ENCODE measurements at places on chromosomes 16 and 17. TPM values are rescaled to one million over a fixed set of nuclear protein-coding genes. Genes with fewer than 3 reads are reported as not detected.

SERPINF2 gene
- polyA plus RNA-seq: 2.5 TPM

FOXF1 gene
- polyA plus RNA-seq: not detected

CPHXL2 gene
- not detected for polyA plus RNA-seq

LPO gene
- 0.04 TPM for polyA plus RNA-seq

KRT33B gene
- polyA plus RNA-seq: not detected

GRCh38 chr16:29811170-29811895 lies 660 bp upstream of the PRRT2 start:
- peaks cover 73% of the 10 kb centered on the region for H3K4me1 ChIP-seq
- peak; percentile 93 for DNase-seq
- peak overlapping the region; percentile 73 for H3K4me3 ChIP-seq

GRCh38 chr17:71067669-71068407 lies 898.5 kb downstream of the KCNJ2 start:
- H3K4me3 ChIP-seq: no peak overlapping the region
- H3K36me3 ChIP-seq: no peaks in the 10 kb centered on the region
- H3K27me3 ChIP-seq: no peaks in the 10 kb centered on the region
- H3K27ac ChIP-seq: no peak overlapping the region
- no peaks in the 10 kb centered on the region for H3K4me1 ChIP-seq
- DNase-seq: no peak

DNA sequence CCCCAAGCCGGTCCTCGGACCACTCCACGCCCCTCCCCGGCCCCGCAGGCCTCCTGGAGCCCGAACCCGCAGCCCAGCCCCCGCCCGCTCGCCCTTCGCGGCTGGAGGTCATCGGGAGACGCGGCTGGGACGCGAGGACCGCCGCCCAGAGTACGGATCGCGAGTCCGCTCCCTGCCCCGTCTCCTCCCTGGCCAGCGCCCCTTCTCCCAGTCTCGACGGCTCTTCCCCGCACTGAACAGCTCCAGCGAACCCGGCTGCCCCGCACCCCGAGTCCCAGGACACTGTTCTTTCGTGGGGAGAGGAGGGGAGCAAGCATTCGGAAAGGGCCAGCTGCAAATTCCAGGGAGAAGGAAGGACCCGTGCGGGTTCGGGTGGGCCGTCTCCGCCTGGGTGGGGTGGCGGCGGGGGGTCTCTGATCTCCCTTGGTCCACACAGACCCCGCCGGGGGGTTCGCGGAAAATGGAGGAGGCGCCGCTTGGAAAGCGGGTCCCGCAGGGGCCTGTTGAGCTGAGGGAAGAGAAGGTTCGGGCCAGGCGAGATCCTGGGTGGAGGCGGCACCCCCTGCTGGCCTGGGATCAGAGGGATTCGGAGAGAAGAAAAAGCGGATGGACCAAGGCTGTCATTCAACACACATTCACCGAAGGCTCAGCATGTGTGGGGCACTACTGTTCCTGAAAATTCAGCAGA lies 632 bp upstream of the RTN4RL1 start:
- H3K4me1 ChIP-seq: peaks cover 52% of the 10 kb centered on the region
- H3K27me3 ChIP-seq: peaks cover 78% of the 10 kb centered on the region
- no peak overlapping the region for H3K27ac ChIP-seq
- H3K36me3 ChIP-seq: no peaks in the 10 kb centered on the region
- peak; percentile 43 for DNase-seq

DNA sequence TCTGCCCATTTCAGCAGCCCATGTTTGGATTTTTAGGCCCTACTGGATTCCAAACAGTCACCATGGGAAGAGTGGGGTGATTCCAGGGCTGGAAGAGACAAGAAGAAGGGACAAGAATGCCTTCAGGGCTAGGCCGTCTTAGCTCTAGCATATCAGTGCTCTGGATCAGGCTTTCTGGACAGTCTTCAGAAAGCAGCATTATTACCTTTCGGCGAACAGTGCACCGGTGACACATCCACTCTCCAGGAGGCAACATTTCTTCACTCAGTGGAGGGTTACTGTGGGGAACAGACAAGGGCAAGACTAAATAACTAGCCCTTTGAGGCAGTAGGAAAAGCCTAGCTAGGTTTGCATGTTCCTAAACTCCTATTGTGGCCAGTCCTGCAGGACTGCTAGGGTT lies 23.9 kb upstream of the DHRS13 start:
- H3K36me3 ChIP-seq: peaks cover 25% of the 10 kb centered on the region
- no peaks in the 10 kb centered on the region for H3K27me3 ChIP-seq
- peaks cover 38% of the 10 kb centered on the region for H3K4me1 ChIP-seq
- H3K27ac ChIP-seq: peak overlapping the region; percentile 84
- no peak for DNase-seq

- no peaks in the 10 kb centered on the region for H3K36me3 ChIP-seq
- H3K4me1 ChIP-seq: peaks cover 3% of the 10 kb centered on the region
- no peak for DNase-seq
- H3K4me3 ChIP-seq: no peak overlapping the region
- H3K27ac ChIP-seq: no peak overlapping the region
Measured at GRCh38 chr17:82843904-82844680, 4.3 kb upstream of the ZNF750 start.

DNA sequence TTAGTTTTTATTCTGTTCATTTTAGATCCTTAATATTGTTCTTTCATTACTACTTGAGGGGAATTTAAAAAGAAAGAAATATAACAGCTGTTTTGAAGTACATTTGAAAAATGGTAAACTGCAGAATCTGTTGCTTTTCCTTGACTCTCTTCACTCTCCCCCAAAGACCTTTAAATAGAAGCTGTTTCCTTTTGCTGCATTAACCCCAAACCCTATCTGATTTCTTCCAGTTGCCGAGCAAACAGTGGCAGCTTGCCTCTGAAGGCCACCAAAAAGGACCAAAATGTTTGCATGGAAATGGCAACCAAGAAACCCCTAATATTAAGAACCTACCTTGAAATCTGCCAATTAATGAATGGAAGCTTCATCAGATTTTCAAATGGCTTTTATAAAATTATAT lies 37.1 kb downstream of the PRKCA start:
- no peak for DNase-seq
- no peaks in the 10 kb centered on the region for H3K27me3 ChIP-seq
- H3K4me3 ChIP-seq: no peak overlapping the region
- H3K4me1 ChIP-seq: no peaks in the 10 kb centered on the region

DNA sequence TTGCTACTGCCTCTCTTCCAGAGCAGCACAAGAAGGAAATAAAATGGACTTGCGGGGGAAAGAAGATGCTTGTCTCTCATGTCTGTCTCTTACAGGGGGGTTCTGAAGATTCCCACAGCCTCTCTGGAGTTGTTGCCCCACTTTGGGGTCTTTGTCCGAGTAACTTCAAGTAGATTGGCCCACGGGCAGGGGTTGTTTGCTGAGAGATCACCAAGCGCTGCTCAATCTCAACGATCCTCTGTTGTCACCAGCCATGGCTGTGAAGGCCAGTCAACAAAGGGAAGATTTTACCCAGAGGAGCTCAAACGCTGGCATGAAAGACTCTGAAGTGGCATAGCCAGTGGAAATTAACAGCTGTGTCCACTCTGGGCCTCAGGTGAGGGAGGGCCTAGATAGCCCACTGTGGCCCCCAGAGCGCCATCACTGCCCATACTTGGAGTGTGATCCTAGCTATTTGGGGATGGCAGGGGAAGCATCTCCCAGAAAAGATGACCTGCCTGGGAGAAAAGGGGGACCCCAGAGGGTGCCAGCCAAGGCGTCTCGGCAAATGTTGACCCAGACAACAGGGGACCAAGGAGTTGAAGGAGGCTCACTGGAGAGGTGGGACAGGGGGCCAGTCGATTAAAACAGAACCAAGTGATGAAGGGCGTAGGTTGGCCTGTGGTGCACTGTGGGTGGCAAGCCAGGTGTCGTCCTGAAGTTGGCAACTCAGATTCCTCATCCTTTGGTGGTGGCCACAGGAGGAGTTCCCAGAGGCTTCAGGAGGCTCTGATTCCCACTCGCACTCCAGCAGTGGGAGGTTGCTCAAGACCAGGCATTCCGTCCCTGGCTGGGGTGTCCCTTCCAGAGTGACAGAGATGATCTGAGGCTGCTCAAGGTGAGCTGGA lies 28.0 kb downstream of the SLC13A5 start:
- H3K27me3 ChIP-seq: no peaks in the 10 kb centered on the region
- no peak overlapping the region for H3K4me3 ChIP-seq
- DNase-seq: no peak
- H3K36me3 ChIP-seq: no peaks in the 10 kb centered on the region

GRCh38 chr16:30112197-30113030 lies 923 bp downstream of the GDPD3 start:
- H3K4me3 ChIP-seq: no peak overlapping the region
- H3K4me1 ChIP-seq: no peaks in the 10 kb centered on the region
- H3K27me3 ChIP-seq: no peaks in the 10 kb centered on the region
- no peak overlapping the region for H3K27ac ChIP-seq
- H3K36me3 ChIP-seq: peaks cover 64% of the 10 kb centered on the region

GRCh38 chr16:13921328-13921727 lies 1.4 kb downstream of the ERCC4 start:
- H3K36me3 ChIP-seq: peaks cover 27% of the 10 kb centered on the region
- H3K4me1 ChIP-seq: peaks cover 18% of the 10 kb centered on the region
- H3K27ac ChIP-seq: no peak overlapping the region
- H3K27me3 ChIP-seq: peaks cover 2% of the 10 kb centered on the region

- peak overlapping the region; percentile 62 for H3K27ac ChIP-seq
- H3K4me1 ChIP-seq: peaks cover 92% of the 10 kb centered on the region
Measured at GRCh38 chr16:79093554-79093967, 507.0 kb downstream of the MAF start.

GRCh38 chr16:2058872-2059271 lies 11.1 kb downstream of the TSC2 start:
- H3K27me3 ChIP-seq: no peaks in the 10 kb centered on the region
- no peak overlapping the region for H3K27ac ChIP-seq
- H3K4me1 ChIP-seq: no peaks in the 10 kb centered on the region
- DNase-seq: no peak
- no peak overlapping the region for H3K4me3 ChIP-seq

GRCh38 chr16:27723711-27724481 lies 174.0 kb downstream of the KATNIP start:
- peaks cover 64% of the 10 kb centered on the region for H3K36me3 ChIP-seq
- H3K4me1 ChIP-seq: peaks cover 3% of the 10 kb centered on the region
- H3K27me3 ChIP-seq: no peaks in the 10 kb centered on the region
- H3K4me3 ChIP-seq: no peak overlapping the region

DNA sequence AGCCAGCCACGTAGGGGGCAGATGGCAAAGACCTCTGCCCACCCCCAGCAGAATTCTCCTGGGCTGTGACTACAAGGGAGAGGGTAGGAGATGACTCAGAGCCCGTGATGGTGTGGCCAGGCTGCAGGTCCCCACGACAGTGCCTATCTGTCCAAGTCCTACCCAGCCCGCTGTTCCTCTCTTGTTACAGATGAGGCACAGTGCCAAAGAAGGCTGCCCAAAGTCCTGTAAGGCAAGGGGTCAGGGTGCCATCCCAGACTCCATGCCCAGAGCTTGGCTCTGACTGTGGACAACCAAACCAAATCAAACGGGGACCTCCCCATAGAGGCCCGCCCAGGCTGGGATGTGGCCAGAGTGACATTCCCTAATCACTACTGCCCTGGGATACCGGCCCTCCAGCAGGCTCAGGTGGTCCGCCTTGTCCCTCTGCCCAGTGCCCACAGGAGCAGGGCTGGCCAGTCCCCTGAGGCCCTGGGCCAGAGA lies 12.6 kb upstream of the BCAR1 start:
- no peak overlapping the region for H3K27ac ChIP-seq
- peaks cover 88% of the 10 kb centered on the region for H3K27me3 ChIP-seq
- DNase-seq: no peak
- H3K4me1 ChIP-seq: peaks cover 5% of the 10 kb centered on the region
- no peaks in the 10 kb centered on the region for H3K36me3 ChIP-seq

DNA sequence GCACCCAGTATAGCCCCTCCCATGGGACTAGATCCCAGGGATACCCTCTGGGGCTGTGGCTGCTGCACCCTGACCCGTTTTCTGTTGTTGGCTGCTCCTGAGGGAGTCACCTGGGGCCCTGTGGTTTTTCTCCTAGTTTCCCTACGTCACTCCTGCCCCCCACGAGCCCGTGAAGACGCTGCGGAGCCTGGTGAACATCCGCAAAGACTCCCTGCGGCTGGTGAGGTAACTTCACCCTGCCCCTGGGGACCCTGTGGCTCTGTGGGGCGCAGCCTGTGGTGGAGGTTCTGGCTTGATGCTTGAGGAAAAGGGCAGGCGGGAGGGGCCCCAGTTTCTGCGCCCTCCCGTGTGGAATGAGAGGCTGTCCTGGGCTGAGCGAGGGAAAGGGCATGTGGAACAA lies 27.2 kb downstream of the MGRN1 start:
- no peak overlapping the region for H3K27ac ChIP-seq
- peaks cover 81% of the 10 kb centered on the region for H3K36me3 ChIP-seq
- H3K4me3 ChIP-seq: no peak overlapping the region

DNA sequence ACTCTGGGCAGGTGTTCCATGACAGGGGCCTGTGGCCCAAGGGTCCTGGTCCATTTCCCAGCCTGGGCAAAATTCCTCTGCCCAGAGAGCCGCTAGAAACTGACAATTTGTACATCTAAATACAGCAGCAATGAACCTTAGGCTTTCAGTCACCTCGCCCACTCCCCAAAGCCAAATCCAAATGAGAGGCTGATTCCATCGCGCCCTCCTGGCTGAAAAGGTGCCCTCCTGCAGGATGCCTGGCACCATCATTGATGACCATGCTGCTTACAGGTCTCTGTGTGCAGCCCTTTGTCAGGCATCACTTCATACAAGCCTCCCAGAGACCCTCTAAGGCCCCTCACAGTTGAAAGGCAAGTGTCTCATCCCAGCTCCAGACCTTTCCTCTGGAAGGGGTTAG lies 114.7 kb downstream of the C16orf78 start:
- H3K4me1 ChIP-seq: peaks cover 13% of the 10 kb centered on the region
- no peak overlapping the region for H3K27ac ChIP-seq
- no peaks in the 10 kb centered on the region for H3K36me3 ChIP-seq
- no peak overlapping the region for H3K4me3 ChIP-seq

- no peaks in the 10 kb centered on the region for H3K36me3 ChIP-seq
- DNase-seq: no peak
- no peak overlapping the region for H3K27ac ChIP-seq
- no peaks in the 10 kb centered on the region for H3K4me1 ChIP-seq
- H3K27me3 ChIP-seq: no peaks in the 10 kb centered on the region
Measured at GRCh38 chr17:72359811-72360210, 239.0 kb downstream of the SOX9 start.

DNA sequence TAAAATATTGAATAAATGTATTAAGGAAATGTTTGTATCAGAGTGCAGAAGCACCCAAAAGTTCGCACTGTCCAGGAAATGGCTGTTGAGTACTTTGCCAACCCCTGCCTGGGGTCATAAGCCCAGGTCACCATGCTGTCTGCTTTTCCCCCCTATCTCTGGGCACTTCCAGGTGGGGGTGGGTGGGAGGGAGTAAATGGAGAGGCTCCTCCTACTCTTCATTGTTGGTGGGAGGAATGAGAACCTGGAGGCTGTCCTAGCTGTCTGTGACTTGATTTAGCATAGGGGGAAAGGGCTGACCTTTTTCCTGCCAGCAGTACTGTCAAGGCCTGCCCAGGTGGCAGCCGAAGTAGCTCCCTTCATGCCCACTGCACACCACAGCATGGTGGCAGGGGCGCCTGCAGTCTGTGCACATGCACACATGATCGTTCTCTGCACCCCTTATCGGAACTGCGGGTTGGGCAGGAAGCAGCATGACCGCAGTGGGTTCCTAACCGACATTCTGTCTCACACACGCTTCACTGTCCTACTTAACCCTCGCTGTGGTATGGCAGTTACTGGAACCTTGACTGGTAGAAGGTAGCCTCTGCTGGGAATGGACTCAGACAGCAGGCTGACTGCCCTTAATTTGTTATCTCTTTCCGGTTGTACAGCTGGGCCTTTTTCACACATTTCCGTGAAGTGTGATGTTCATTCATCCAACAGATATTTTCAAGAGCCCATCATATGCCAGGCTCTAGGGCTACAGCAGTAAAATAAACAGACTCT lies 41.5 kb downstream of the LDHD start:
- peaks cover 24% of the 10 kb centered on the region for H3K4me1 ChIP-seq
- no peak overlapping the region for H3K27ac ChIP-seq
- no peaks in the 10 kb centered on the region for H3K36me3 ChIP-seq

GRCh38 chr17:50475362-50475761 lies 3.3 kb upstream of the RSAD1 start:
- no peak overlapping the region for H3K4me3 ChIP-seq
- H3K36me3 ChIP-seq: no peaks in the 10 kb centered on the region
- no peak overlapping the region for H3K27ac ChIP-seq
- no peaks in the 10 kb centered on the region for H3K27me3 ChIP-seq
- DNase-seq: no peak
